Stimulated activated CD4-positive, alpha-beta T cell treated with anti-CD3 and anti-CD28 coated beads, TNF-alpha, amount 100 ng/mL, for 4 hours (primary cell): ENCODE measurements at places on chromosomes 11 and 22.

GRCh38 chr22:26481694-26482093 lies 1.9 kb downstream of the HPS4 start:
- DNase-seq = no peak

- DNase-seq = no peak
Observed at GRCh38 chr22:20918663-20919218, 1.5 kb downstream of the CRKL start.

DNA sequence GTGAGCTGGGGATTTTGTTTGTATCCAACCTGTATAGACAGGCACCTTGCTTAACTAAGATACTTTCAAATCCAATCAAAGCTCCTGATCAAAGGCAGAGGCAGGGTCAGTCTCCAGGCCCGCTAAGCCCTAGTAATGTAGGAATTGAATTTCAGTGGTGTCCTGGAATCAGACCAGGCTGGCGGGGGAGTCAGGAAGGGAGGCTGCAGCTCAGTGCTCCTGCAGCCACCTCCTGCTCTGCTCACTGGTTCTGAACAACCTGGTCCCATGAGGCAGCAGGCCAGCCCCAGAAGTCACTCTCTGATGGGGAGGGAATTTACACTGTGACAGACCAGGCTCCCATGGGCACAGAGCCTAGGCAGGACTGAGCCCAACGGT lies 38.5 kb upstream of the GALNT18 start:
- DNase-seq = no peak

GRCh38 chr11:40129266-40129665 lies 1330.2 kb downstream of the LRRC4C start:
- DNase-seq = no peak

DNA sequence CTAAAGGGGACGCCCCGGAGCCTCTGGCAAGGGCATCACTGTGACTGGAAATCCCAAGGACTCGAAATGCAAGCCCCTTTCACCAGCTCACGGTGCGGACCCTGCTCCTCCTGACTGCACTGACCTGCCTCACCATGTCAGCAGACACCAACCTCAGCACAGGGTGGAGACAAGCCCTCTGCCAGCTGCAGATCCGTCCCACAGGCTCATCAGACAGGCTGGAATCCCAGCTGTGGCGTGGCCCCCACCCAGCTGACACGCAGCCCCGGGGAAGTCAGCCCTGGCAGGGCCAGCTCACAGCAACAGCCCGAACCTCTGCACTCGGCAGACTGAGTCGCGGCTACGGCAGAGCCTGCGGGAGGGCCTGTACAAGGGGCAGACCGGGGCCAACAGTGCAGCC lies 36.8 kb downstream of the BRD1 start:
- DNase-seq = no peak

- no peak for DNase-seq
Observed at GRCh38 chr11:117786135-117786870, 10.7 kb downstream of the DSCAML1 start.
